ENCODE measurements at places on chromosomes 4 and X.

- peak; percentile 69 for DNase-seq
Observed at GRCh38 chrX:140346729-140347128, 158.1 kb downstream of the SOX3 start.

DNA sequence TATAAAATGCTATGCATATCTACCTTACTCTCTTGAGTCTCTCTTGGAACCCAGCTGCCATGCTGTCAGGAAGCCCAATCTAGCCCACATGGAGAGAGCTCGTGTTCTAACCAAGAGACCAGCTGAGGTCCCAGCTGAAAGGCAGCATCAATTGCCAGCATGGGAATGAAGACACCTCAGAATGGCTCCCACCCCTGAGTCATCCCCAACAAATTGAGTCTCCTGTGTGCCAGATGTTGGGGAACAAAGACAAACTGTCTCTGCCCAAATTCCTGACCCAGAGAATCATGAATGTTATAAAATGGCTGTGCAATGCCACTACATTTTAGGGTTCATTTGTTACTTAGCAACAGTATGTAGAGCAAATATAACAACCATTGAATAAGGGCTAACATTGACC is 105.2 kb upstream of the STX18 start:
- peak; percentile 35 for DNase-seq

DNA sequence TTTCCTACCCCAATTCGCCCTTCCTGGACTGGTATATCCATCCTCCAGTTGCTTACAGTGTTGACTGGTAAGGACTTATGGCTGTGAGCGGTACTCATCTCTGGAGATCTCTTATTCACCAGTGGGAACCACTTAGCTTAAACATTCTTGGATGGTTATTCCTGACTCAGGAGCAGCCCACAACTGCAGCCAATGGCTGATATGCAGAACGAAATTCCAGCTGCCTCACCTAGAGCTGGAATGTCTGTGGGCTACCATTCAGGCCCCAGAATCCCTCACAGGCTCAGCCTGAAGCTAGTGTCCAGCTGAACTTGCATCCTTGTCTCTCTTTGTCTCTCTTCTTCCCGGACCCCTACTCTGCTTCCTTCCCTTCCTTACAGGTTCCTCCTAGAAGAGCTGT is 138.9 kb upstream of the SMIM31 start:
- DNase-seq, result peak; percentile 2

DNA sequence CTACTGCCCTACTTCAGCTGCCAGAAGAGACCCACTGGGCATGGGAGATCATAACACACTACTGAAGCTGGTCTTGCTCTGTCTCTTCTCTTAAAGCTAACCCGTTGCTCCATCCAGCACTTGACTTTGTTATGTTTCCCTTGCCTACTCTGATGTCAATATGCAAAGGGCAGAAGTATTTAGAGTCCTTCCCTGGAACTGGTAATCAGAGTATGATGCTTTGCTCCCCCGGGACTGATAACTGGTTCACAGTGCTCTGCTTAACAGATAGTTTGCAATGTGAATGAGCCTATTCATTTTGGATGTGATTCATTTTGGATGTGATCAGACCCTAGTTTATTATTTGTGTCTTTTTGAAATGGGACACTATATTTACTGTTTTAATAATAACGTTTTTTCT is 12.3 kb upstream of the UCP1 start:
- no peak for DNase-seq

DNA sequence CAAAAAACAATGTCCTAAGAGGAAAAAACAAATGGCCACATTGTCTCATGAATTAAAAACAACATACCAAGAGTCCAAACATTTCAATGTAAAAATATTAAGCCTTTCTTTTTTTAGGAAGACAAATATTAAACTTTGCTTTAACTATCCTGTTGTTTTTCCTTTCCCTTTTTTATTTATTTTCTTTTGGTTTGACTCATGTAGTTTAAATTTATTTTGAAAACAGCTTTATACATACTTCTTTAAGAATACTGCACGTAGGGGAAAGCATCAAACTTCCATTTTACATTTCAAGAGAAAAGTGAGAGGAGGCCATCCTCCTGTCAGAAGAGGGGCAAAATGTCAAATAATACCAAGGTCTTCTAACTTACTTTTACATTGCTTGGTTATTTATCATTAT is 8.7 kb downstream of the GAB1 start:
- no peak for DNase-seq

DNA sequence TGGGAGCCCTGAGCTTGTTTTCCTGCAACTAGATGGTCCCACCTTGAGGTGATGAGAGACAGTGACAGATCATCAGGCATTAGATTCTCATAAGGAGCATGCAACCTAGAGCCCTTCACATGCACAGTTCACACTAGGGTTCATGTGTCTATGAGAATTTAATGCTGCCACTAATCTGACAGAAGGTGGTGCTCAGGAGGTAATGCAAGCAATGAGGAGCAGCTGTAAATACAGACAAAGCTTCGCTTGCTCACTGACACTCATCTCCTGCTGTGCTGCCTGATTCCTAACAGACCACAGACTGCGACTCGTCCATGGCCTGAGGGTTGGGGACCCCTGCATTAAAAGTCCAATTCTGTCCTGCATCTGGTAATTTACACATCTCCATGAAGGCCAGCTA is 141.6 kb downstream of the KCNIP4 start:
- peak; percentile 21 for DNase-seq

All from M059J (cell line).